Activated CD4-positive, alpha-beta T cell treated with anti-CD3 and anti-CD28 coated beads, Interleukin-10, Interleukin-2, amounts not matched to agents 100 ng/mL and 50 ng/mL, durations not matched to agents 16 hours and 8 hours (primary cell): ENCODE measurements at places on chromosomes 13 and 19.

- DNase-seq: peak; percentile 69
Measured at GRCh38 chr19:11581740-11582139, 4.3 kb upstream of the ACP5 start.

- peak; percentile 66 for DNase-seq
Measured at GRCh38 chr13:50991579-50992521, 82.3 kb downstream of the RNASEH2B start.

DNA sequence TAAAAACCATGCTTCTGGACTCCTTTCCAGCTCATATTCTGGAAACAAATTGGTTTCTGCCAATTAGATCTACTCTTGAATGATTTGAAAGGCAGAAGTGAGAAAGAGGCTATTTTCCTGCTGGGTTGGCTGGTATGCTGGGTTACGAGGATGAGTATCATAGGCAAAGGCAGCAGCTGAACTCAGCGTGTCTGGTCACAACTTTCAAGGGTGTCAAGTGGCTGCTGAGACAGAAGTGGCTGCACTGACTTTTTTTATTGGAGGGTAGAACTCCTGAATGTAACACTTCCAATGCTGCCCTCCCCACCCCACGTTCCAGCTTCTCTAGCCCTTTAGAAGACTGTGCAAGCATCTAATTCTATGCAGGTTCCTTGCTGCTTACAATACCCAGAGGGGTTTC lies 8.3 kb upstream of the DZIP1 start:
- DNase-seq: no peak

GRCh38 chr19:18663940-18664530 lies 19.4 kb upstream of the CRTC1 start:
- DNase-seq: no peak

DNA sequence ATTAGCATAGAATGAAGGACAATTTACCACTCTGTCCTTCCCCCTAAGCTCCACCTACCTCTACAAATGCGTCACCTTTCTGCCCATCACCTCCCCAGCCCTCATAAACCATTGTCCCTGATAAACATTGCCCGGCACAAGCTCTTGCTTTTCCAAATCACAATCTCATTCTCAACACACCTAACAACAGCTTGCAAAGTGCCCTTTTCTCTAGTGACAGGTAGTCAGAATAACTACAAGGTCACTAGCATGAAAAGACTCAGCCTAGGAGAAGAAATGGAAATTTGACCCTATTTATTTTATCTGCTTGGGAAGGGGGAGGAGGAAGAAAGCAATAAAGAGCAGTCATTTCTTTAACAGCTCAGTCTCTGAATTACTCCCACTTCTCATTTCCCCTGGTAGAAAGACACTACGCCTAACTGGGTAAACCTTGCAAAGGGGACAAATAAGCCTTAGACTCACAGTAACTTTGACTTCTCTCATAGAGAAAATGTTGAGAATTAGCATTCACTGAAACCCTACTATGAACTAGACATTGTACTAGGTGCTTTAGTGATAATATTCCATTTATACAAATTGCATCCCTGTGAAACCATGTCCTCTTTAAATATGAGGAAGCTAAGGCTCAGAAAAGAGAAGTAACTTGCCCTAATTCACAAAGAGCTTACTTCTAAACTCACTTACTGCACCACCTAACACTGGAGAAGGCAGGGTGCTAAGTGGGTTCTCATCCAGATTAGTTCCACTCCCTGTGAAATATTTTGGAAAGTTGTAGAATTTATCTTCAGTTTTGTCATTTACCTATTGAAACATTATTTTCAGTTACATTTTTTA lies 116.2 kb upstream of the FNDC3A start:
- DNase-seq: no peak

DNA sequence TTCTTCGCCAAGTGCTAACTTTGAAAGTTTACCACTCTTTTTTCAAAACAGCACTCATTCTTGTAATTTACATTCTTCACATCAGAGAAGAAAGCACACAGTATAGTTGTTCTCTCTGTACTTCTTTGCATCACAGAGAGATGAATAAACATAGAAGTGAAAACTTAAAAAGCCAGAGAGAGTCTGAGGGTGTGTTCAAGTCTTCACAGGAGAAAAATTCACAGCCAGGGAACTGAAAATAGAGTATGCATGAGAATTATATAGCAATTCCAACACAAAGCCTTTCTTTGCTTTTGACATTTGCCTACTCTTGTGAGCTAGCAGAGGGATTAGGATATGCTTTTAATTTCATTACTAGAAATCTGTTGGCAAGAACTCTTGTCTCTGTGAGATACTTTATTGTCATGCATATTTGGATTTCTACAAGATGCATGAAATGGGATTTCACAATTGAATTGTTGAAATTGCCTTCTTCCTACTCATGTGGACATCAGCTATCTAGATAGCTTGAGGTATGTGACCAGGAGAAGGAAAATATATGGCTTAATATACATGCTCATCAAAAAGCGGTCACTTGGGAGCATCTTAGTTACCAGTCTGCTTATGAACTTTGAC lies 166.1 kb downstream of the SLC7A1 start:
- DNase-seq: no peak

- DNase-seq: no peak
Measured at GRCh38 chr13:84418041-84418440, 535.8 kb upstream of the SLITRK1 start.

DNA sequence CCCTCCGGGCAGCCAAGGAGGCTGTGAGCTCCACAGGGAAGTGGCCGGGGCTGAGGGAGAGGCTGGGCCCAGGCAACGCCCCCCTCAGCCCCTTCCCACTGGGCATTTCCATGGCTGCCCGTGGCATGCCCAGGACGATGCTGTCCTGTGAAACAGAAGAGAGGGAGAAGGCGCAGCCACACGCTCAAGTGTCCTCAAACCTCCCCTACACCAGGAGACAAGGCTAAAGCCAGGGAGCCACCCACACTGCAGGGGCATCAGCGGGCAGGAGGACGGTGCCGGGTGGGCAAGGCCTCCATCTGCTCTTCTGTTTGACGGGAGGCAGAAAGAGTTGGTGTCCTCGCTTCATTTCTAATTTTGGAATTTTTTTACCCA lies 14.2 kb upstream of the PROZ start:
- no peak for DNase-seq

GRCh38 chr19:18742324-18742723 lies 48.8 kb downstream of the COMP start:
- DNase-seq: no peak

- DNase-seq: no peak
Measured at GRCh38 chr13:90055121-90055520, 1292.4 kb upstream of the MIR17HG start.

DNA sequence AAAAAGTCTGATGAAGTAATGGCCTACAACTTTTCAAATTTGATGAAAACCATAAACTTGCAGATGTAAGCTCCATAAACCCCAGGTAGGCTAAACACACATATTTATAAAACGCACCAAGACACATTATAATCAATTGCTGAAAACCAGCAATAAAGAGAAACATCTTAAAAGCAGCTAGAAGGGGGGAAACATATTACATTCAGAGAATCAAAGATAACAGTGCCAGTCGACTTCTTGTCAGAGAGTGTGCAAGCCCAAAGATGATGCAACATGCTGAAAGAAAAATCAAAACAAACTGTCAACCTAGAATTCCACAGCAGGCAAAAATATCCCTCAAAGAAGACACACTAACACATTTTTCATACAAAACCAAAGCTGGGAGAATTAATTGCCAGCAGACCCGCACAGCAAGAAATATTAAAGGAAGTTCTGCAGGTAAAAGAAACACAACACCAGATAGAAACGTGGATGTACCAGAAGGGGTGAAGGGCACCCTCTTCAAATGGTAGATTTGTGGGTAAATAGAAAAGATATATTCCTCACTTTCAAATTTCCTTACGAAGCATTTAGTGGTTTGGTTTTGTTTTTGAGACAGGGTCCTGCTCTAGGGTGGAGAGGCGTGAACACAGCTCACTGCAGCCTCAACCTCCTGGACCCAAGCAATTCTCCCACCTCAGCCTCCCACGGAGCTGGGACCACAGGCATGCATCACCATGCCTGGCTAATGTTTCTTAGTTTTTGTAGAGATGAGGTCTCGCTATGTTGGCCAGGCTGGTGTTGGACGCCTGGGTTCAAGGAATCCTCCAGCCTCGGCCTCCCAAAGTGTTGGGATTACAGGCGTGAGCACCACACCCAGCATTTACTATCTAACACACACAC lies 16.5 kb upstream of the ATP1A3 start:
- DNase-seq: no peak

- no peak for DNase-seq
Measured at GRCh38 chr19:36160821-36161596, 8.8 kb upstream of the COX7A1 start.

DNA sequence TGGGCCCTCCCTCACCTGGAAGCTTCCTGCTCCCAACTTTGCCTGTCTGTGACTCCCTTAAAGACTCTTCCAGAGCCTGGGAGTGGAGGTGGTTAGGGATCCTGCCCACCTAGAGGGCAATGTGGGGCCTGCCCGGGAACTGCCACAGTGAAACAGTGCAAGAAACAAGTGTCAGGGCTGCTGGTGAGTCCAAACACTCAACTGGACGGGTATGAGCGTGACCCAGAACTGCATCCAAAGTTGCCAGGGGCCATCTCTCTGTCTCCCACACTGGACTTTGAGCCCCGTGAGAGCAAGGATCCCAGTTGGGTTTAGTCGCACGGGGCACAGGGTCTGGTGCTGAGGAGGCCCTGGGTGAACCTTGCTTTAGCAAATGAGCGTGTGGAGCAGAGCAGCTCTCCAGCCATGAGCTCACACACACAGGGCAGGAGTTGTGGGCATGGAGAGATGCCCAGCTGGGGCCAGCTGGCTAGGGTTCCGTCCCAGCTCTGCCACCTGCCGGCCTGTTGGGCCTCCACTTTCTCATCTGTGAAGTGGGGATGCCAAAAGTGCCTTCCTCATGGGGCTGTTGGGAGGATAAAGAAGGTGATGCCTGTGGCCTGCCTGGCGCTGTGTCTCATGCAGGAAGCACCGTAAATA lies 2.8 kb upstream of the NUMBL start:
- DNase-seq: no peak

DNA sequence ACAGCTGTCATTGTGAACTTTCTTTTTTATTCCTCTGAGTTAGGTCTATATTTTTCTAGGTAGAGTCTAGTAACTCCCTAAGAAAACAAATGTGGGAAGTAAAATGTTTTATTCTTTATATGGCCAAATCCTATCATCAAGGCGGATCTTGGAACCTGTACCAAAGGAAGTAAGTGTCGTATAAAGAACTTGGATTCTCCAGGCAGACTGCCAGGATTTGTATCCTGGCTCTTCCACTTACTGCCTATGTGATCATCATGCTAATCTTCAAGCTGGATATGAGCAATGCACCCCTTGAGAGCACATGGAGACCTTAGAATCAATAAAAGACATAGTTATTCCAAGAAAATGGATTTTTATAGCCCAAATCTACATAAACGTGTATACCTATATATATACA lies 286.5 kb downstream of the PCDH17 start:
- no peak for DNase-seq

- DNase-seq: no peak
Measured at GRCh38 chr13:34577051-34577450, 365.0 kb upstream of the NBEA start.

DNA sequence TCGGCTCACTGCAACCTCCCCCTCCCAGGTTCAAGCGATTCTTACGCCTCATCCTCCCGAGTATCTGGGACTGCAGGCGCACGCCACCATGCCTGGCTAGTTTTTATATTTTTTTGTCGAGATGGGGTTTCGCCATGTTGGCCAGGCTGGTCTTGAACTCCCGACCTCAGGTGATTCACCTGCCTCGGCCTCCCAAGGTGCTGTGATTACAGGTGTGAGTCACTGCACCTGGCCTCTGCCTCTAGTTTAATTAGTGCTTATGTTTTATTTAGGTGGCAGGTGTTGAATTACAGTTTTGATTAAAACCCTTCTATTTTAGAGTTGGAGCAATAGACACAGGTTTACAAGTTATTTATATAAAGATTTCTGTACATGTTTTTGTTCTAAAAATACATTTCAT lies 42.8 kb downstream of the ATP11A start:
- no peak for DNase-seq

GRCh38 chr13:110894086-110894485 lies 20.8 kb downstream of the ANKRD10 start:
- DNase-seq: no peak

DNA sequence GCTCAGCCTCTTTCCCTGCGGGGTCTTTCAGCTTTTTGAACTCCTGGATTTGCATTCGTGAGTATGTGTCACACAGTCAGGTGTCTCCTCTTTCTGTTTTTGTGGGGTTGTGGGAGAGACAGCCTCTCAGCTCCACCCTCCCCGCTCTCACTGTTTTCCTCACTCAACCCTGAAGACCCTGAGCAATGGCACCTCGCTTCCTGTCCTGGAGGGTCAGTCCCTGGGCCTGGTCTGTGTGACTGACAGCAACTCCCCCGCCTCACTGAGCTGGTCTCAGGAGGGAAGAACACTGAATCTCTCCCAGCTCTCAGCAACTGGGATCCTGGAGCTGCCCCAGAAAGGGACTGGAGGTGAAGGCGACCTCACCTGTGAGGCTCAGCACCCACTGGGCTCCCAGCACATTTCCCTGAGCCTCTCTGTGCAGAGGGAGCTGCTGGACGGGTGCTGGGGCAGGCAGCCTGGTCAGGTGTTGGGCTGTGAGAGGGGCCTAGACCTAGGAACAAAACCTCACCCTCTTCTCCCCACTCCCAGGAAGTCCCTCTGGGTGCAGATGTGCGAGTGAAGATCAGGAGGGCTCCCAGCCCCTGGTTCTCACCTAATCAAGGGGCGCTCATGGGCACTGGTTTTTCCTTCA lies 4.2 kb upstream of the SIGLEC7 start:
- no peak for DNase-seq

DNA sequence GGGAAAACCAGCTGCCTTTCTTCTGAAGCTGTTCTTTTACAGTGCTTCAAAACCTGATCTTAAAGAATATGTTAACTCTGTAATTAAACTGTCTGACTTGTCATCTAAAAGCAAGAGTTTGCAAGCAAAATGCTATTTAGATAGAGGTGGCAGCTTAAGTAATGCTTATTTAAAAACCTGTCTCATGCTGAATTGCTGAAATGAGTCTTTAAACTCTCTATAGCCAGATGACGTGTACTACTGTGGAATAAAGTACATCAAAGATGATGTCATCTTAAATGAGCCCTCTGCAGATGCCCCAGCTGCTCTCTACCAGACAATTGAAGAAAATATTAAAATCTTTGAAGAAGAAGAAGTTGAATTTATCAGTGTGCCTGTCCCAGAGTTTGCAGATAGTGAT lies 22.9 kb downstream of the ITM2B start:
- DNase-seq: no peak

DNA sequence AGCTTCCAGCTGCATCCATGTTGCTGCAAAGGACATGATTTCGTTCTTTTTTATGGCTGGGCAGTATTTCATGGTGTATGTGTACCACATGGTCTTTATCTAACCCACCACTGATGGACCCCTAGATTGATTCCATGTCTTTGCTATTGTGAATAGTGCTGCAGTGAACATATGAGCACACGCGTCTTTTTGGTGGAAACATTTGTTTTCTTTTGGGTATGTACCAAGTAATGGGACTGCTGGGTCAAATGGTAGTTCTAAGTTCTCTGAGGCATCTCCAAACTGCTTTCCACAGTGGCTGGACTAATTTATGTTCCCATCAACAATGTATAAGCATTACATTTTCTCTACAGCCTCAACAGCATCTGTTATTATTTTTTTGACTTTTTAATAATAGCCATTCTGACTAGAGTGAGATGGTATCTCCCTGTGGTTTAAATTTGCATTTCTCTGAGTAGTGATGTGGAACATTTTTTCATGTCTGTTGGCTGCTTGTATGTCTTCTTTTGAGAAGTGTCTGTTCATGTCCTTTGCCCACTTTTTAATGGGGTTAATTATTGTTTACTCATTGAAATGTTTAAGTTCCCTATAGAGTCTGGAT lies 6.8 kb upstream of the UBE2L5 start:
- no peak for DNase-seq

- DNase-seq: no peak
Measured at GRCh38 chr13:20803180-20803965, 29.6 kb upstream of the EEF1AKMT1 start.
